ENCODE measurements at places on chromosomes 7 and 10.

DNA sequence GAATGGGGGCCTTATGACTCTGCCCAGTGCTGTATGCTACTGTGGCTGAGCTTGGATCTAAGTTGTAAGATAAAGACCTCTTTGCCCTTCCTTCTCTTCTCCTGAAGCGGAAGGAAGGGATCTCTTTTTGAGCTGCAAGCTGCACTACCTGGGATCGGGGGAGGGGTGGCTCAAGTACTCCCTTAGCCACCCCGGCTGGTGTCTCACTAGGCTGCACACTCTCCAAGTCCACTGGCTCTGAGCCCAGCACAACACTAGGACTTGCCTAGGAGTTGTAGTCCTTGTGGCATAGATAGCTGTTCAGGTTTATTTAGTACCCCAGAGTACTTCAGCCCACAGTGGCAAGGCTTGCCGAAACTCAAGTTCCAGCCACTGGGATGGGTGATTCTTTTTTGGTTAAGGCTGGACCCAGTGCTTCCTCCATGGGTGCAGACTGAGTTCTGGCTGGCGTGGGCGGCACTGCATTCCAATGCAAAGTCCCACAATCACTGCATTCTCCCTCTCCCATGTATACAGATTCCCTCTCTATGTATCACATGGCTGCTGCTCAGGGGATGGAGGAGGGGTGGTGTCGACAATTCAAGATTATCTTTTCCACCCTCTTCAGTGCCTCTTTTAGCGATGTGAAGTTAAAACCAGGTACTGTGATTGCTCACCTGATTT is 76.2 kb upstream of the SLC25A13 start:
- DNase-seq = no peak

- DNase-seq = no peak
These were observed 23.6 kb upstream of the TTYH3 start for GRCh38 chr7:2607923-2608904.

DNA sequence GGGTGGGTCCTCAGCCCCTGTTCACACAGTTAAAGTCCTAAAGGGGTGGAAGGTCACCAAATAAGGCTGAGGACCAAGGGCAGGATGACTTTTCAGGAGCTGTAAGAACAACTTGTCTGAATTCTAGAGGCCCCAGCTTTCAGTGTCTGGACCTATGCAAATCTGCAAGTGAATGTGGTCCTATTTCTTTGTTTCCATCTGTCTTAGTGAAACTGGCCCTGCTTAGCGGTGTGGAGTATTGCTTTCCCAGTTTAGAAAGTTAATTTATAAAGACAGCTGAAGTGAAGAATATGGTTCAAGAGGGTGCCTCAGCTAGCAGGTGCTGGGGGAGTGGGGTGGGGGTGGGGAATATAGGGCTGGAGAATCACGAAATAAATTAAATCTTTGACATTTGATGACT is 40.1 kb downstream of the HHEX start:
- DNase-seq = no peak

DNA sequence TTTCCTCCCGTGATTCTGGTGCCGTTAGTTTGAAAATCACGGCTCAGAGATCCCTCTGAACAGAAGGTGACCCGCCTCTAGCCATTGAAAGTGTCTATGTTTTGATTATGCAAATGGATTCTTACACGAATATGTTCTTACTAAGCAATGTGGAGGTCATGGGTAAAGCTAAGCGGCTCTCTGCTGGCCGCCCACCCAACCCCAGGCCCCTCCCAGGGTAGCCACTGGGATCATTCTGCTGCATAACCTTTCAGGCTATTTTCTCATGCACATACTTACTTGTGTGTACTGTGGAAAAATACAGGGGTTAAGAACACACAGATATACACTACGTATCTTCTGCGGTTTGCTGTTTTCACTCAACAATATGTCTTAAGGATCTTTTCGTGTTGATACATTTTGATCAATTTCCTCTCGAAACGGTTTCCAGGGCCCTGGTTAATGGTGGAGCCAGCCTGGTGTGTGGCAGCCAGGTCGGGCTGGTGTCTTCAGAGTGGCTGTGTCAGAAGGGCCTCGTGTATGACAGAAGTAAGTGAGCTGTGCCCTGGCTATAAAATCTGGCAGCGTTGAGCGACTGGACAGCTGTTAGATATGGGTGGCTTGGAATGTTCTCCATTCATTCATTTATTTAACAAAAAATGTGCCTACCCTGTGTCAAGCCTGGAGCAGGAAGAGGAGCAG is 29.9 kb downstream of the ZNF783 start:
- no peak for DNase-seq

- DNase-seq = no peak
These were observed 606.6 kb downstream of the KCNMA1 start for GRCh38 chr10:77030974-77031373.

DNA sequence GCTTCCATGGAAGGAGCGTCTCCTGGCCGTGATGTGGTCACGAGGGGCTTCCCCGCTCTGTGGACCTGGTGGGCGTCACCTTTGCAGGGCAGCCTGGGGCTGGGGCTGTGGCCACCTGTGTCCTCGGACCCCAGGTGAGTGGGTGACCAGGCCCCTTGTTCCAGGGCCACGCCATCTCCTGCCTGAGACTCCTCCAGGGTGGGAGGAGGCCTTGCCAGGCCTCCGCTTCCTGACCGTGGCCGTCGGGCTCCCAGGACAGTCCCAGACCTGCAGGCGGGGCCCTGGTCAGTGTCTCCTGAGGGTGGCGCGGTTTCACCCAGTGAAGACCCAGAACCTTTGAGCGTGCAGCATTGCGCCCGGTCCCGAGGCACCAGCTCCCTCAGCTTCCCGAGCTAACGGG is 20.4 kb upstream of the UTF1 start:
- no peak for DNase-seq

DNA sequence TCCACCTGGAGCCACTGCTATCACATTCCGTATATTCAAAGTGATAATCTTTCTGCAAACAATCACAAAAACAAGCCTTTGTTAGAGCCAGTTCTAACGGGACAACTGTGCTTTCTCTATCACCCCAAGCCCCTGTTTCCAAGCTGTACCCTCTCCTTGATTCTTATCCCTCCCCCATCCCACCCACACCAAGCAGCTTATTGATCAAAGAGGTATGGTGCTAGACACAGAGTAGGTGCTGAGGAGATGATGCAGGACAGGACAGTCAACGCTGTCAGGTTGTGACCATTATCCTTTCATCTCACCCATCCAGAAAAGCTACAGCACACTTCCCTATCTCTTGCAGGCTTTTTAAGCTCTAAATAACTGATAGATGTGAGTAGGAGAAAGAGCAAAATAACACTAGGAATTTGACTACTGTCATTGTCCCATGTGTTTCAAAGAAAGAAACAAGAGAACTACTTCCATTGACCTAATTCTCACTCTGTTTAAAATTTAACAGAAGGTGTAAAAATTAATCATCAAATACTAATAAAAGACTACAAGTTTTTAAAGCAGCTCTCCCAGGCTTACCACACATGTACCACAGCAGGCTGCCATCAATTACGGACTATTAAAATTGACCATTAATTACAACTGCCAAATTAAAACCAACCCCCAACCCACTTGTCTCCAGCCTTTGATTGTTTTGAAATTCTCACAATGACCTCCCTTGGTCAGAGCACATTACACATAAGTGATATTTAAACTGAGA is 94.3 kb downstream of the ELAPOR2 start:
- DNase-seq = no peak

GRCh38 chr7:30162622-30163124 is 27.9 kb downstream of the MTURN start:
- DNase-seq = no peak

DNA sequence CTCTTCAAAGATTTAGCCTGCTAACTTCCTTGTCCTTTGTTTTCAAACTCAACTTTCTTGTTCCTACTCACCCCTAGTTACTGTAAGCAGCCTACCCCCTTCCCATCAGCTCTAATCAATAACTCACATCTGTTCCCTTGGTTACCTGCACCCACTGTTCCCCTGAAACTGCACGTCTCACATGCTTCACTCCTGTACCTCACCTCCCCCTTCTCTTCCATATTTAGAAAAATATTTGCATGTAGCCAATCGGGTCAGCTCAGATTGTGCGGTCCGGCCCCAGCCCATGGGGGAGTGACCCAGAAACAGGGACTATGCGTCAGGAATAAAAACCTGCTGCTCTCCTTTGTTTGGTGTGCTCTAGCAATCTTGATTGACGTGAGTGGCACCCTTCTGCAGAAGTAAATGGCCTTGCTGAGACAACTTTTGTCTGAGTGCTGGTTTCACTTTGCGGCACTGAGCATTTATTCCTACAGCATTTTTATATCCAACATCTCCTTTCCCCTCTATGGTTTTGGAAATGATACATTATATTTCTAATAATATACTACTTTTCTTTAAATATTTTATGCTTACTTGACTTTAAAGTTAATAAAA is 21.1 kb upstream of the FAM221A start:
- no peak for DNase-seq

DNA sequence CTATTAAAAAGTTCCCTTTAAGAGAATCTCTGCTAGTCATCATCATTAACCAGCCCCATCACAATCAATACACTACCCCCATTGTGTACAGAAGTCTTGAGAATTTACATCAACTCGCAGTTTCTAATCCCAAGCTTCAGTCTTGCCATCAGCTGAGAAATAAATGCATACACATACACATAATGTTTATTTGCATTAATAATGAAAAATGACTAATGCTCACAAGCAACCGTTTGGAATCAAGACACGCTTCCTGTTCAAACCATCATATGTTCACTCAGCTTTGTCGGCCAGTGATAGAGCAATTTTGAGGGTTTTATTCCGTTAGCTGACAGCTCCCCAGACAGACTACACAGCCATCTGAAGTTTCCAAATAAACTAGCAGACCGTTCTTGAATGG is 287.1 kb downstream of the SFMBT2 start:
- DNase-seq = no peak

DNA sequence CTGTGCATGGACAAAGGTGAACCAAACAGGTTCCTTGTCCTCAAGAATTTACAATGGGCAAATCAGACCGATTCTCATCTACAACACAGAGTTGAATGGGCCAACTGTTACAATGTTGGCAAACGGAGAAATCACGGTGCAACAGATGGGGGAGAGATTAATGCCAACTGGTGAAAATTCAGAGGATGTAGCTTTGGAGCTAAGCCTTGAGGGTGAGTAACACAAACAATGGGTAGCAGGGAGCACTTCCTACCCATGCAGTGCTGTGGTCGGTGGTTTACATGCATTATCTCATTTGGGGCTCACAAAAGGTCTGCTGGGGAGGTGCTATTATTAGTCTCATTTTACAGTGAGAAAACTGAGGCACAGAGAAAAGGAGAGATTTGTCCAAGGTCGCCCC is 902 bp upstream of the NFE2L3 start:
- peak; percentile 87 for DNase-seq

DNA sequence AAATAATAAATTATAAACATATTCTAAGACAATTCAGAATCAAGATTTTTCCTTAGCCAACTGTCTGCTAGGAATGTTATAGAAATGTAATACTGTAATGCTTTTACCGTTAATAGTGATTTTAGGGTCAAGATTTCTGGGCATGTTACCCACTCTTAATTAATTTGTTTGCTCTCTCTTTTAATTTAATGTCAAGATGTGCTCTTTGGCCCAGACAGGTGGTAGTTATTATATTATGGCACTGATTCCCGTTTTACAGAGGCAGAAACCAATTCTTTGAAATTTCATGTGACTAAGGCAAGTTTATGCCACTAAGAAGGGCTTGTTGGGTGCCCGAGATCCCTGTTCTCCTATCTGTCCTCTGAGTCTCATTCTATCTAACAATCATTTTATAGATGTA is 959 bp upstream of the FAM107B start:
- no peak for DNase-seq

DNA sequence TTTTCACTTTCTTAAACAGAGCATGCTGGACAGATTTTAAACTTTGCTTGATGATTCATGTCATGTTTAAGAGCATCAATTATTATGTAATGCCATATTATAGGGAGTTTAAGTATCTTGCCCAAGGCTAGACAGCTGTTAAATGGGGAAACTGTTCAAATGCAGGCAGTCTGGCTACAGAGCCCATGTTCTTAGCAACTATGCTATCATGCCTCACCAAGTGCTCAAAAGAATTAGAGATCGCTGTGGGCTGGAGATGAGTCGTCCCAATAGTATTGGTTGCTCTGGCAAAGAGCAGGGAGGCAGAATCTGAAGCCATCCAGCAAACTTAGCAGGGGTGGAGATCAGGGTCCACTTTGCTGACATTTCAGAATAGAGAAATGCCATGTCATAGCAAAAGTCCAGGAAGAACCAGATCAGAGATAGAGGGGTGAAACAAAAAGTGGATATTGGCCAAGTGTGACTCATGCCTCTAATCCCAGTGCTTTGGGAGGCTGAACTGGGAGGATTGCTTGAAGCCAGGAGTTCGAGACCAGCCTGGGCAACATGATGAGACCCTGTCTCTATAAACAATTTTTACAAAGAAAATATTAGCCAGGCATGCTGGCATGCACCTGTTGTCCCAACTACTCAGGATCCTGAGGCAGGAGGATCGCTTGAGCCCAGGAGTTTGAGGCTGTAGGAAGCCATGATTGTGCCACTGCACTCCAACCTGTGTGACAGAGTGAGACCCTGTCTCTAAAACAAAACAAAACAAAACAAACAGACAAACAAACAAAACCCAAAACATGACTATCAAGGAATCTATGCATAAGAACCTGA is 57.8 kb downstream of the BAMBI start:
- no peak for DNase-seq

DNA sequence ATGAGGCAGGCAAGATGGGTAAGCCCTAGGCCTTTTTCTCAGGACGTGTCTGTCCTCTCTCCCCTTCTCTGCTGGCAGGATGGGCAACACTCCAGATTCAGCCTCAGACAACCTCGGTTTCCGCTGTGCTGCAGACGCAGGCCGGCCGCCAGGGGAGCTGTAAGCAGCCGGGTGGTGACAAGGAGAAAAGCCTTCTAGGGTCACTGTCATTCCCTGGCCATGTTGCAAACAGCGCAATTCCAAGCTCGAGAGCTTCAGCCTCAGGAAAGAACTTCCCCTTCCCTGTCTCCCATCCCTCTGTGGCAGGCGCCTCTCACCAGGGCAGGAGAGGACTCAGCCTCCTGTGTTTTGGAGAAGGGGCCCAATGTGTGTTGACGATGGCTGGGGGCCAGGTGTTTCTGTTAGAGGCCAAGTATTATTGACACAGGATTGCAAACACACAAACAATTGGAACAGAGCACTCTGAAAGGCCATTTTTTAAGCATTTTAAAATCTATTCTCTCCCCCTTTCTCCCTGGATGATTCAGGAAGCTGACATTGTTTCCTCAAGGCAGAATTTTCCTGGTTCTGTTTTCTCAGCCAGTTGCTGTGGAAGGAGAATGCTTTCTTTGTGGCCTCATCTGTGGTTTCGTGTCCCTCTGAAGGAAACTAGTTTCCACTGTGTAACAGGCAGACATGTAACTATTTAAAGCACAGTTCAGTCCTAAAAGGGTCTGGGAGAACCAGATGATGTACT is 13.1 kb downstream of the PHKG1 start:
- DNase-seq = peak; percentile 89

GRCh38 chr10:71132321-71132810 is 80.0 kb upstream of the UNC5B start:
- no peak for DNase-seq

- DNase-seq = no peak
These were observed 81.6 kb upstream of the SP4 start for GRCh38 chr7:21346297-21346696.

Measured in cerebellar cortex (tissue), 1 donor.